ENCODE measurements at places on chromosomes 12 and 14.

DNA sequence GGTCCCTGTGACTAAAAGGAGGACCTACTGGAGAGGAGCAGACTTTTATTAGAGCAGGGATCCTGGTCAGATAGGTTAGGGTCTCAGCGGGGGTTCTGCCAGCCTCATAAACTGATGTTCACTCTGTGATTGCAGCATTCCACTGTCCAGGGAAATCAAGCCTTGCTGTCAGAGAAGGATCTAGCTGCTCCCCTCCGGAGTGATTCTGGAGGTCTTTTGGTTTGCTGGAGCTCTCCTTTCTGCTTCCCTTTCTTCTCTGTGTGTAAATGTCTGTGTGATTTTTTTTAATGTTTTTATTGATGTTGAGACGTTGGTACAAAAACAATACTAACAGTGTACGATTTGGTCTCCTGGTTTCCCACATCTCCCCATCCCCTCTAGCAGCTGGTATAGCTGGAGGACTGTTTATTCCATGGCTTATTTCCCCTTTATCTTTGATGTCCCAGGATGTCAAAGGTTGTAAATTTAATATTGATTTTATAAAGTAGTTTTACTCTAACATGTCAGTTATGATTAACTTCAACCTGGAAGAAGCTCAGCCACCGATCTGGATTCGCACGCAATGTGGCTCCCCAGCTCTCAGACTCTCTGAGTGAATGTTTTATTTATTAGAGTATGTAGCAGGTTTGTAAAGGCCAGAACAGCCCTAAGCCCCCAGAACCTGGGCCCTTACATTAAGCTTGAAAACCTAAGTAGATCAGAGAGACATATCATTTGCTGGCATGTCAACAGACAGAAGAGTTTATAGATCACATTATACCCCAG lies 202.3 kb upstream of the G2E3 start:
- no peak for DNase-seq

DNA sequence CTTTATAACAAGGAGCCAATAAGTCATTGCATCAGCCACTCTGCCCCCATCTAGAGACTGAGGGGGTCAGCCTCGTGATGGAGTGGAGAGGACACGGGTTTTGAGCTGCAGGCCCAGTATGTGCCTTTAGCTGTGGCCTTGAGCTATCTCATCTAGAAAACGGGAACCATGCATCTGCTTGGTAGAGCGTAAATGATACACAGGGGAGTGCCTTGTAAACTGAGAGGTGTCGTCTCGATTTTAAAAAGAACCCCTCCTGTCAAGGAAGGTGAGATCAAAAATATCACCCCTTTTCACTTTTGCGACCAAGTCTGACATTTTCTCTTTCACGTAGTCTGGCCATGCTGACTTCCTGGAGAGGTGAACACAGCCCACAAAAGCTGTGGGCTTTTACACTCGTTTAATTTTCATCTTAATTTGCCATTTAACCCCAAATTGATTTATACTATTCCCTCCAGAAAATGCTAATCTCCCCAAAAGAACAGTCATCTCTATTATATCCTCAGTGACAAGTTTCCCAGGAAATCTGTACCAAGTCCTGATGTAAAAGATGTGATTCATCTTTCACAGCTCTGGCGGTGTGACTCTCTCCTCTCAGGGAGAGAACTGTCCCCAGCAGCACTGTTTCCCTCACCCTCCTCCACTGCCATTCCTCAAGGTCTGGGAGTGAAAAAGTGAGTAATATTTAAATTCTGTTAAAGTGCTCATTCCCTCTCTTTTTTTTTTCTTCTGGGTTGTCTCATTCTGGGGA lies 30.6 kb downstream of the VCPKMT start:
- DNase-seq: no peak

- DNase-seq: no peak
These were observed 36.7 kb downstream of the SAV1 start for GRCh38 chr14:50631408-50631821.

- DNase-seq: no peak
These were observed 22.1 kb upstream of the LRRC9 start for GRCh38 chr14:59897757-59898383.

DNA sequence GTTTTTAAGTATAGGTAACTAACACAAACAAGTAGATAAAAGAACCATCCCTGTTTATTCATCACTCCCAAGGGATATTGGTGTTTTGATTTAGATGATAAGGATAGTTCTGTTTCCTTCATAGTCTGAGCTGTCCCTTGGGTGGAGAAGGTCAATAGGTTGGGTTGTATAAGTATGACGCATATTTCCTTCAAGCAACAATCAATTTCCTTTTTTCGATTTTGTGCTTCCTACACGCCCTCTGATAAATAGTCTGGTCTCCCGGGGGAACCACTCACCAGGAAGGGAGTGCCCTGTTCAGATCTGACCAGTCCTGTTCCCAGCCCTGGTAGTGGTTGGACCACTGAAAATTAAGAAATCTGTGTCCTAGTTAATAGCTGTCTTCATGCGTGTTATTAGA lies 378.8 kb upstream of the FAR2 start:
- no peak for DNase-seq

DNA sequence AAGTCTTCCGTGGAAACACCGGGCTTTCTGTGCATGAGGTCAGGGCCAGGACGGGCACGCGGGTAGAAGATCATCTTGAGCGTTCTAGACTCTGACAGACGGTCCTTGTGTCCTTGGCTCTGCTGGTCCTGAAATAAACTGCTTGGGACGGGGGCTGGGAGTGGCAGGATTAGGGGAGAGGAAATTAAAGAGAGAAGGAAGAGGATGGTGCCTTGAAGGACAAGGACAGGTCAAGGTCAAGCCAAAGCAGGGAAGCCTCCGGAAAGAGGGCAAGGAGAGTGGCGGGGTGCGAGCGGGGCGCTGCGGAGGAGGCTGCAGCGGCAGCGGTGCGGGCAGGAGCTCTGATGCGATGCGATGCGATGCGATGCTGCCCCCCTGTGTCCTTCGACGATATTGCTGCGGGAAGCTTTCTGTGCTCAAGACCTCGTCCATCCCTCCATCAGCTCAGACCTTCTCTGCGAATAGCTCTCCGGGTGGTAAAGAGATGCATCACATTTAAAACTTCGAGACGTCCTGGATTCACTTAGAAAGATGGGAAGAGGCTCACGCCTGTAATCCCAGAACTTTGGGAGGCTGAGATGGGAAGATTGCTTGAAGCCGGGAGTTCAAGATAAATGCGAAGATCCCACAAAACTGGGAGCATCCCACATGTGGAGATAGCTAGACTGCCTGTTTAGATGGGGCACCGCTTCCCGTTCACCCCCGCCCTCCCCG lies 110.1 kb upstream of the TMEM132D start:
- DNase-seq: peak; percentile 80

DNA sequence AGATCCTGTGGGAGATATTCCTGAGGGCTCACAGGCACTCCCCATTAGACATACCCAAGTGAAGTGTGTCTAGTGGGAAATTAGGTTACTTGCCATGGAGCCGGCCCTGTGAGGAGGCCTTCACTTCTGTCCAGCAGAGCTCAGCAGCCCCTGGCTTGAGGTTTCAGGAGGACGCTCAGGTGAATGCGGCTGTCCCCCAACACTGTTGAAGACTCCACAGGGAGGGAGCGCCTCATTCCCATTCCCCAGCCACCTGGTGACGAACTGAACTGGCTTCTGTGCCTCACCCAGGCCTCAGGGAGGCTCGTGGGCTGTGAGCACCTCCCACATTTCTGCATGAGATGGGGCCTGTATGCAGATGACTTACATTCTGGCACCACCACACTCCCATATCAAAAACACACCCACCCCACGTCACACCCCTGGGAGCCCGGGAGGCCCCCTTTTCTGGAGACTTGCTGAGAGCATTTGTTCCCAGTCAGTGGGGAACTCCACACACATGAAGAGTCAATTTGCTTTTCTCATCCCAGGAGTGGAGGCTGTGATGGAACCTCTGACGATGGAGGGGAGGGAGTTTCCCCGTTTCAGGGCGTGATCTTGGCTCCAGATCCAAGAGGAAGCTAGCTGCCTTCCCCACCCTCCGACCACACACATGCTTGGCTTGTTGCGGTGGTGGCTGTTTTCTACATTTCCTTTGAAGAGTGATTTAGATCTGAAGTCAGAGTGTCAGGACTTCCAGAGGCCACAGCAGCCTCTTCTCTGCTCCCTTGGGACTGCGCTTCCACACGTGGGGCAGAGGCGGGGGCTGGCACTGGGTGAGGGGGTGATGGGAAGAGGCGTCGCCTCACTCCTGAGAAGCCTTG lies 120.7 kb downstream of the ADGRD1 start:
- DNase-seq: peak; percentile 78

DNA sequence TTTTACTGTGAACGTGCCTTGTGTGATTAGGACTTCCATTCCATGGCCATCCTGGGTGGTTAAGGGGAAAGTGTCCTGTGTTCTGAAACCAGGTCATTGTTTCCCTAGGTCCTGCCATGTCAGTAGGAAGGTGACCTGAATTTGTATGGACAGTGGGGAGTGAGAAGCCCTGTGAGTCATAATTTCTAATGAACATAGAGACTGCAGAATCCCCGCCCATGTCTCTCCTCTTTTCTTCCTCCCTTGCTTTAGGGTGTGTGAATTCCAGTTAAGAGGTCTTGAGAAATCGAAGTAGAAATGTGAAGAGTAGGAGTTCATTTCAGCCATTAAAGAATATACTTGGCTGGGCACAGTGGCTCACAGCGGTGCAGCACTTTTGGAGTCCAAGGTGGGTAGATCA lies 8.1 kb downstream of the TTC9 start:
- no peak for DNase-seq

DNA sequence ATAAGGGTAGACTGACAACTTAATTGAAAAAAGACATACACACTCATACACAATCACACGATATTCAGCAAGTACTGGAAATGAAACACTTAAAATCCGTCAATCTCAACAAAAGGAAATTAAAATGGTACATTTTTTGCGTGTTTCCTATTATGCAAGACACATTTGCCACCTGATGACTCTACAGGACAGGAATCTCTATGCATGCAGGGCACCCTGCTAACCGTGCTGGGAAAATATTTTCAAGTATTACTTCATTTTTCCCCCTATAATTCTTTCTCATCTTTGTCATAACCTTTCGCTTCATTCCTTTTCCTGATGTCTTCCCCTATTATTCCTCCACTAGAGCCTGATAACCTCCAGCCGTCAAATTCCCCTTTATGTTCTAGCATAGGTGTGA lies 150.2 kb downstream of the TMEM132D start:
- DNase-seq: no peak

DNA sequence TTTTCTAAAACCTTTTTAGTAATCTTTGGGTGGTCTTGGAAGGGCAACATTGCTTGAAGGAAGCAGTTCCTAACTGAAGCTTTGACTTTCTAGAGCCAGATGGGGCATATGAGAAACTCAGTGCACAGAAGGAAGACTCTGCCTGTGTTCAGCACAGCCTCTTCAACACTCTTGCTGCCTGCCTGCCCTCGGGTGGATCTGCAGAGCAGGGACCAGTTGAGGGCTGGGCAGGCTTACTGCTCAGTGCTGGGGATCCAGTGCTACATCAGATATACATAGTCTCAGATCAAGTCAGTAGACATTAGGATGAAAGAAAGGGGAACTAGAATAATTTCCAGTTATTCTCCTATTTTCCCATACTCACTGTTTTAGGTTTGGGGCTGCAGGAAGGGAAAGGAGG lies 29.5 kb upstream of the TMX1 start:
- DNase-seq: no peak

DNA sequence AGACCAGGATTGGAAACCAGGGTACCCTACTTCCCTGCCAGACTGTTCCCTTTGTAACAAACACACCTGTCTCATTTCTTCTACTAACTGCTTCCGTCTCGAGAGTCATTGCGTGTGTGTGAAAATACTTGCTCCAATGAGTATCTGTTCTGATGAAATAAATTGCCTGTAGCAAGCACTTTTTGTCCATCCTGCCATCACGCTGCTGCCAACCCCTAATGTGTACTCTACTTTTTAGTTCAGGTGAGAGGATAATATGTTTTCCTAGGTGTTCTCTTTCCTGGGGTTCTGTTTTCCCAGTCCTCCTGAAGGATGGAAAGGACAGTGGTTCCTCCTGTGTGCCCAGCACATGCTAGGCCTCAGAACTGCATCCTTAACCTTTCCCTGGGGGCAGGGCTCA lies 1.0 kb downstream of the TUNAR start:
- no peak for DNase-seq

- no peak for DNase-seq
These were observed 4.5 kb upstream of the HCAR3 start for GRCh38 chr12:122721057-122721545.

DNA sequence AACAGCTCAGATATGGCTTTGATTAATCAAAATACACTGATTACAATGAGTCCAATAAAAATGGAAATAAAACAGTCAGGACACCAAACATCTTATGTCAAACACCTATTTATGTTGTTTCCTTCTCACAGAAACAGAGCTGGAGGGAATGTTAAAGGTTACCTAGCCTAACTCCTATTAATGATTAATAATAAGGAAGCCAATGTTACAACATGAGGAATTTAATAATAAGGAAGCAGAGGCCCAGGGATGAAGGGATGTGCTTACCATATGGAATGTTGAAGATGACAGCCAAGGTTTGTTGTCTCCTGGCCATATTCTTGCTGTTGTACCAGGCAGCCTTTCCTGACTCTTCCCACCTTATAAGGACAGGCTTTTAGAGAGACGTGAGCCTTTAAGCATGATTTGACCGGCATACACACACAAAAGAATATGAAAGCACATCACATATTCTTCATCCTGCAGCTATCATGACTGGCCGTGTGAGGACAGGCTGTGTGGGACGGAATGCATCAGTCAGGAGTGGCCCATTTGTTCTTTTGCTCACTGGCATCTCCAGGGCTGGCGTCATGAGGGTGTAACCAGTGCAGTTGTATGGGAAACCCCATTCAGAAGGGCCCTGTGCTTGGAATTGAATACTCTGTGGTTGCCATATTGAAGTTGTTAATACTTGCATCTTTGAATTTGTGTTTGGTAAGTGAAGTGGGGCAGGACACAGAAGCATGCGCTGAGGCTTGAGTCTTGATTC lies 3.1 kb upstream of the GPRC5D start:
- no peak for DNase-seq

- DNase-seq: no peak
These were observed 1.8 kb downstream of the CDK2AP1 start for GRCh38 chr12:123269896-123270213.

- no peak for DNase-seq
These were observed 99.4 kb downstream of the CRADD start for GRCh38 chr12:93776581-93777018.

- DNase-seq: no peak
These were observed 114.0 kb upstream of the HIF1A start for GRCh38 chr14:61581340-61581739.

DNA sequence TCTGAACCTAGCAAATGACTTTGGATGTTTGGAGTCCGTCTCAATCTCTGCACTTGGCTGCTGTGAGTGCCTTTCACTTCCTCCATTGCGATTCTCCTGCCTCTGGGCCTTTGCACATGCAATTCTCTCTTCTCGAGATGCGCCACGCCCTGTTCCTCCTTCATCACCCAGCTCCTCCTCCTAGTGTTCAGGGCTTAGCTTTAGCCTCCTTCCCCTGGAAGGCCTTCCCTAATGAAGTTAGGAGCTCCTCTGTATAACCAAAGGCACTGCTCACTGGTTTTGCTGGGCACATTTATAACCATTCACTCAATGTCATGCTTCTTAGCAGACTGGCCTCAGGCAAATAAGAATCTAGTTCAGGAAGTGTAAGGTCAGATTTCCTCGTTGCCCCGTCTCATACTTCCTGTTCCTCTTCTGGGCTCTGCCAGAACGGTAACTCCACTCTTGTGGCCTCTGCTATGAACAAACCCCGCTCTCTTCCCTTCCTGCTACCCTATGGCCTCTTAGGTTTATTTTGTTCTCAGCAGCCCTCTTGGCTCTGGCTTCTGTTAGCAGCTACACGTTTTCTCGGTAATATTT lies 171.4 kb downstream of the CRADD start:
- no peak for DNase-seq

GRCh38 chr14:78222746-78223145 lies 52.6 kb downstream of the NRXN3 start:
- DNase-seq: no peak

Data from left forelimb (tissue), 1 donor.